Dorsolateral prefrontal cortex (tissue), 122 donors: ENCODE measurements at places on chromosomes 6 and 20.
A peak's percentile ranks its signal among the peaks of the same experiment; 100 is the strongest.

DNA sequence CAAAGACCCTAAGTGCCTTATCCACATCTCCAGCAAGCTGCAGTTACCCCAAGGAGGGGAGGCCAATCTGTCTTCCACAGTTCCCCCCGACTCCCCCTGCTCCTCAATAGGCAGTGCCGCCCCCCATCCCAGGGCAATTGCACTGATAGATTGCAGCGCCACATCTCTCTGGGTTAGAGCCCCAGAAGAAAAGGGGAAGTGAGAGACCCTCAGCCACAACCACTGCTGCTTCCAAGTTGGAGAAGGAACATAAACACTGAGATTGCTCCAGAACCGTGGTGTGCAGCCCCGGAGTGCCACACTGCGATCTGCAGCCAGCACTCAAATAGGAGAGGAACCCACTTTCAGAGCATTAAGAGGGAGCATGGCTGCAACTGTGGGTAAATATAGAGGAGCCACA is 101.5 kb downstream of the RWDD2A start:
- DNase-seq = no peak

- DNase-seq = no peak
Observed at GRCh38 chr20:63325554-63326313, 32.7 kb downstream of the COL20A1 start.

DNA sequence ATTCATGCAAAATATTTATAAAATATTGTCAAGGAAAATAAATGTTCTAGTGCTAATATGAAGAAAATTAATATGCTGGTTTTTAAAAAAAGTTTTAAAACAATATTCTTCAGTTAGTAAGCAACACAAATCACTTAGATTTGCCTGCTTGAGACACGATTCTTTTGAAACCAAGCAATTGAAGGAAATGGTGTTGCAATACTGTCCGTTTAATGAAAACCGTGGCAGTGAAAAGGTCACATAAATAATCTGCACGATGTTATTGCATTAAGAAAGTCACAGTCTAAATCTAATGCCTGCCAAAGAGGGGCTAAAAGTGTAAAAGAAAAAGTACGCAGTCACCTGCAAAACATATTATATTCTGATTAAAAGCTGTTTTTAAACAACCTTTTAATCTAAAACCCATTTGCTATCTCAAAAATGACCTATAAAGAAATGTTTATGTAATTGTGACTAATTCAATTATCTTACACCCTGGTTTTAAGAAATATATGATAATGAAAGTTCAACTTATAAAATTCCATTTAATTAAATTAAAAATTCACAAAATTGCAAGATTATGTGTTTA is 143.0 kb downstream of the GMDS start:
- no peak for DNase-seq

- DNase-seq = no peak
Observed at GRCh38 chr20:42836339-42836738, 353.4 kb downstream of the PTPRT start.

GRCh38 chr6:144195671-144196270 is 45.5 kb downstream of the STX11 start:
- no peak for DNase-seq

DNA sequence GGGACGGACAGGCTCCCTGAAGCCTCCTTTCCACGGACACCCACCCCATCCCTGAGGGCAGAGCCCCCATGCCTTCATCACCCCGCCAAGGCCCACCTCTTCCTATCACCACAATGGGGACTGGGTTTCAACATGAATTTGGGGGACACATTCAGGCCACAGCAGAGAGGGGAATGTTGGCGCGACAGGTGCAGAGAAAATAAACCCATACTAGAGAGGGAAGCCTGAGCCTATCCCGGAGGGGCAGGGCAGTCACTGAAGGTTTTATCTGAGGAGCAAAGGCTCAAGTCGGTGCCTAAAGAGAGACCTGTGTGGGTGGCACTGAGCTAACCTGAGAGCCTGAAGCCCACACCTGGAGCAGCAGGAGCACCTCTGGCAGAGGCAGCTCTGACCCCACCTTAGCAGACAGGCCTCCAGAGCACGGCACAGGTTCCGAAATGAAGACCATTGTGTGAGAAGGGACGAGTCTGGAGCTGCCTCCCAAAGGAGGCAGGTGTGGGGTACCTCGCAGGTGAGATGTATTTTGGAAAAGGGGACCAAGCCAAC is 180.6 kb upstream of the PDE10A start:
- no peak for DNase-seq

- no peak for DNase-seq
Observed at GRCh38 chr6:51116723-51117122, 298.1 kb downstream of the TFAP2B start.

DNA sequence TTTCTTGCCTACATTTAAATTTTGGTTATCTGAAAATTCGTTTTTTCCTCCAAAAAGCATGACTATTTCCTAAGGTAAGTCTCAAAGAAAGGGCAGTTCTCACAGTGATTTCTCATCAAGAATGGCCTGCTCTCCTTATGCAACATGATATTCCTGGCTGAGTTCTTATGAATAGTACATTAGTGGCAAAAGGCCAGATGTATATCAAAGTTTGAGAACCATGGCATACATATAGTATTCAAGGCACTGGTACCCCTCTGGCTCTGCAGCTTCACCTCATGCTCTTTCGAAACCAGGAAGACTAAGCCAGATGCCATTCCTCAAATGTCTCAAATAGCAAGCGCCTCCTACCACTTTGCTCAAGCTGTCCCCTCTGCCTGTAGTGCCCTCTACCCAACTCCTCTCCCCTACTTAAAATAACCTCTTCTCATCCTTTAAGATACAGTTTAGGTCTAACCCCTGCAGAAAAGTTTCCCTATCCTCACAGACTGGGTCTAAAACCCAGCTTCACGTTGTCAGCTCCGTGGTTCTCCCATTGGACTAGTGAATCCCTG is 280.3 kb downstream of the HACE1 start:
- no peak for DNase-seq

GRCh38 chr6:40183902-40184301 is 249.6 kb upstream of the MOCS1 start:
- DNase-seq = no peak

- DNase-seq = no peak
Observed at GRCh38 chr6:7142228-7142801, 34.6 kb downstream of the RREB1 start.

DNA sequence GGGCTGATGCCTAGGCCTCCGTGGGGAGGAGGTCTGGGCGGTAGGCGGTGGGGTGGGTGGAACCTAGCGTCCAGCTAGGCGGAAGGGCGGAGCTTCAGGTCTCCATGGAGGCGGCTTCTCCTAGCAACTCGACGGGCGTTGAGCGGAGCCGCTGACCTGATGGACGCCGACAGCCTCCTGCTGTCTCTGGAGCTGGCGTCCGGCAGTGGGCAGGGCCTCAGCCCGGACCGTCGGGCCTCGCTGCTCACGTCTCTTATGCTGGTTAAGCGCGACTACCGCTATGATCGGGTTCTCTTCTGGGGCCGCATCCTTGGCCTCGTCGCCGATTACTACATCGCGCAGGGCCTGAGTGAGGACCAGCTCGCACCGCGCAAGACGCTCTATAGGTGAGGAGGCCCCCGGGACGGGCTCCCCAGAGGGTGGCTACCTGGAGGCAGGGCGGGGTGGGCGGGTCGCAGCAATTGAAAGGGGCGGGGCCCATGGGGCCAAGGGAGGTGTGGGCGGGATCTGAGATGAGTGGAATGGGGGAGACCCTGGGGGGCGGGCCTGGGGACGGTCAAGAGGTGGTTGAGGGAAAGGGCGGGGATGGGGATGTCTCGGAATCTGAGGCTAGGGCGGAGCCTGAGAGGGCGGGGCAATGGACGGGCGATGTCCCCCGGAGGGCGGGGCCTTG is at the start of gene RSPH9:
Gene RSPH9, plus strand, starts transcription at position 97 of the 673 bp plus-strand sequence. Its CDS starts 63 bp downstream, at position 160.
- no peak for DNase-seq

- peak; percentile 52 for DNase-seq
Observed at GRCh38 chr6:136086686-136087085, 163.4 kb downstream of the MTFR2 start.

DNA sequence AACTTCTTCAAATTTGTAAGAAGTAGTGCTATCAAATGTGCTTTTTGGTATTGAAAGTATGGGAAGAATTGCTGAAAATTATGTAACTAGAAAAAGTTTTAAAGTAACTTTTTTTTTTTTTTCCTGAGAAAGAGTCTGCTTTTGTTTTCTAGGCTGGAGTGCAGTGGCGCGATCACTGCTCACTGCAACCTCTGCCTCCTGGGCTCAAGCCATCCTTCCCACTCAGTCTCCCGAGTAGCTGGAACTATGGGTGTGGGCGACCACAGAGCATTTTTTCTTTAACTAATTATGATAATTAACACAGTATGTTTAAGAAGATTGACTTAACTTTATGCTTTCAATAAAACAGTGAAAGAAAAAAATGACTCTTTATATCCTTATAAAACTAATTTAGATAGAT is 38.4 kb downstream of the BMP5 start:
- no peak for DNase-seq

GRCh38 chr6:28953585-28954258 is 29.9 kb upstream of the TRIM27 start:
- no peak for DNase-seq

GRCh38 chr6:11637266-11637665 is 99.7 kb downstream of the TMEM170B start:
- DNase-seq = no peak

DNA sequence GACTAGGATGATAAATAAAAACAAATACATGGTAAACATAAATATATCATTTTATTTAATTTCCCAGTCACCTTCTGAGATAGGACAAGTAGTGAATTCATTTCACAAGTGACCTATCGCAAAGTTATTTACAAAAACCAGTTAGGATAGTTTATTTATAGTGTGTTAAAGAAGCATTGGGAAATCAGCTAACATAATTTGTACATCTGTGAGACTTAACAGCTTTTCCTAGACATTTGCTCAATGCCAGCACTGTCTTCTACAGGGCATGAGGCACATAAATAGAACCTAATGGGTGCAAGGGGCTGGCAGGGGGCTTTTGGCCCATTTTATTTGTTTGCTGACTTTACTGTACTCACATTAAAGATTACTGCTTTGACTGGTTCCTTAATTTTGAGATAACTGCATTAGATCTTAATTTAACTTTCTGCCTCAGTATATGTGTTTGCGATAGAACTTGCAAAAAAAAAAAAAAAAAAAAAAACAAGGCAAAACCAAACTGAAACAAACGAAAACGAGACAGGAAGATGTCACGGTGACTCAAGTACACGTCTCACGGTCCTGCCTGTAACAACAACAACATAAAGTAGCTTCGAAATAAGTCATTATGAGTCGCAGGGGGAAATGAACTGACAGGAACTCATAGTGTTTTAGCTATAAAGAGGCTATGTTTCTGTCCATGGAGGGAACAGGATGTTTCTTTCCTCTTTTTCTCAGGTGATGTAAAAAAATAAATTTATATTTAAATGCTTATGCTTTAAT is 133.7 kb upstream of the GMDS start:
- no peak for DNase-seq

- no peak for DNase-seq
Observed at GRCh38 chr6:797479-798077, 104.6 kb upstream of the EXOC2 start.

DNA sequence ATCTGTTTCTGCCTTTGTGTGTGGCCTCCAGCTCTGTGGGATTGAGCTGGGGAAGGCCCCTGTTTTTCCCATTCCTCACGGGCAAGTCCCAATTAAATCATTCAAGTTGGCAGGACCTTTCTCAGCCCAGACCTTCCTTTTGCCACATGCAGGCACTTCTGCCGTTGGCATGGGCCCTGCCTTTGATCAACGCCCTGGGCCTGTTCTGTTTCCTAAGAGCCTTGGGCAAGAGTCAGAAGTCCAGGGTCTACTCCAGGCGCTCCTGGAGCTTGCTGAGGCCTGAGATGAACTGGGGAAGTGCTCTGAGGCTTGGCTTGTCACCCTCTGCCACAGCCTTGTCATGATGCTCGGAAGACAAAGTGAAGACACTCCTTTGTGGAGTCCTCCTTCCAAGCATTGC is 7.1 kb downstream of the IP6K3 start:
- no peak for DNase-seq

DNA sequence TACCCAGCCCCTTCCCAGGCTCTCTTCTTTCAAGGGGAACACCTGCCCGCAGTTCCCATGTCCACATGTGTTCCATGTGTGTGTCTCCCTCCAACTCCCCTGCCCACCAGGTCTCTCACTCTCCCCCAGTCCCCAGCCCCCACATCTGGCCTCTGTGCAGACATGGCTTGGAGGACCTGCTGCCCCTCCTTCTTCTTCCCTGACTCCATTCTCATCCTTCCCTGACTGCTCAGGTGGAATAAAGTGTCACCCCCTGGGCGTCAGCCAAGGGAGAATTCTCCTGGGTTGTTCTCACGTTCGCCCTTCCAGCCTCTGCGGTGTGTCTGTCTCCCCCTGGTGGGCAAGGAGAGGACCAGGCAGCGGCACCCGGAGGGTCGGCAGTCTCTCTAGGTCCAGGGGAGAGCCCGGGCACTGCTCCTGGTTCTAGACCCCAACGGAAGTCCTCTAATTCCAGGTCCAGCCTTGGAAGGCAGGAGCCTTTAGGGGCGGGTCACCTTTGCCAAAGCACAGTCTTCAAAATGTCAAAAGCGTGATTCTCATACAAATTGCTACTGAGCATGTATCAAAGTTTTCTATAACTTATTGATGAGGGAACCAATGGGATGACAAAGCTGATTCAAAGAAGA is 50.5 kb downstream of the EBF4 start:
- DNase-seq = peak; percentile 56

- DNase-seq = no peak
Observed at GRCh38 chr6:75759207-75759606, 10.2 kb downstream of the MYO6 start.

GRCh38 chr20:46089167-46089416 is 670 bp downstream of the NCOA5 start:
- DNase-seq = no peak
